OCI-LY7 (cell line): ENCODE measurements at places on chromosomes 12 and 14. TPM values are rescaled to one million over a fixed set of nuclear protein-coding genes. Genes with fewer than 3 reads are reported as not detected.

Gene ERH
- total RNA-seq: 498 and 512 TPM in 2 replicates

- no peak for DNase-seq
These were observed 106.7 kb downstream of the KTN1 start for GRCh38 chr14:55686713-55687112.

DNA sequence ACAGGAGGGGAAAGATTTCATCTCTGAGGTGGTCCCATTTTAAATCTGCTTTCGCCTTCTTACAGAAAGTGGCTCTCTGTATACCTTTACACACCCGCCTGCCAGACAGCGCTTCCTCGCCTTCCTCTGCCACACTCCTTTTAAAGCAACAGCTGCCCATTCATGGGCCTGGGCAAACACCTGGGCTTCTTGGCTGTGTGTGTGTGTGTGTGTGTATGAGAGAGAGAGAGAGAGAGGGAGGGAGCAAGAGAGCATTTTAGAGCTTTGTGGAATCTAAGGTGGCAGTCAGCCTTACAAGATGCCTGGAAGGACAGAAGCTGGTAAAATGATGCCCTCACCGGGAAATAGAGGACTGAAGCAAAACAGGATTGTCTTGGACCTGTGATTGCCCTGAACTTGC lies 20.0 kb downstream of the PTHLH start:
- no peak for DNase-seq

Gene SOX5
- total RNA-seq: not detected in 2 replicates

Gene KCNC2
- not detected in 2 replicates for total RNA-seq
